ENCODE measurements at places on chromosomes 6 and 20.

GRCh38 chr6:158926414-158926813 lies 73.6 kb downstream of the RSPH3 start:
- no peak for DNase-seq

- DNase-seq, result no peak
These were observed 151.7 kb downstream of the PREX1 start for GRCh38 chr20:48676125-48676524.

DNA sequence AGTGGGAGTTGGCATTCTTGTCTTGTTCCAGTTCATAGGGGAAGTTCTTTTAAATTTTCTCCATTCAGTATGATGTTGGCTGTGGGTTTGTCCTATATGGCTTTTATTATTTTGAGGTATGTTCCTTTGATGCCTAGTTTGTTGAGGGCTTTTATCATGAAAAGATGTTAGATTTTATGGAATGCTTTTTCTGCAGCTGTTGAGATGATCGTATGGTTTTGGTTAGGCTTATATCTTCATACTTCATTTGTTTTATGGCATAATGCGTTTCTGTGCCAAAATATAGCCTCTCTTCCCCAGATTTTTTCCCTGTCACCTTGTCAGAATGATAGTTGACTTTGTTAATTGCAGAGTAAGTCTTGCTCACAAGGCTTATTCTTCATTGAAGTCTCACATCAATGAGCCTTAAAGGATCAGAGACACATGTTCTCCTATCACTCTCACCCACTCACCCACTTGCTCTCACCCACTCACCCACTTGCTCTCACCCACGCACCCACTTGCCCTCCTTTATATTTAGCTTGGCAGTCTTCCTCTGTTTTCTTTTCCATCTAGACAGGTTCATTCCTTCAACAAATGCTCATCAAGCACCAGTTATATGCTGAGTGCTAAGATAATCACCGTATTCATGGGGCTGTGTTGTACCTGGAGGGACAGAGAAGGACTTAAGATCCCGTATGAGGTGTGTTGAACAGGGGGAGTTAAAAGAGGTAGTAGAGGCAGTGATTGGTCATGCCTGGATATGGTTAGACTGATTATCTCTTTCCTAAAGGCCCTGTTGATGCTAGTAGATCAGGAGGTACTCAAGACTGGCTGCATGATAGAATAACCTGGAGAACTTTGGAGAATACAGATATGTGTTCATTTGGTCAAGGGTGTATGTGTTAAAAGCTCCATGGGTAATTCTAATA lies 19.3 kb downstream of the UST start:
- DNase-seq, result no peak

- DNase-seq, result no peak
These were observed 620.1 kb downstream of the HTR1B start for GRCh38 chr6:76843054-76843822.

GRCh38 chr20:38857703-38858102 lies 52.2 kb downstream of the PPP1R16B start:
- DNase-seq, result no peak

DNA sequence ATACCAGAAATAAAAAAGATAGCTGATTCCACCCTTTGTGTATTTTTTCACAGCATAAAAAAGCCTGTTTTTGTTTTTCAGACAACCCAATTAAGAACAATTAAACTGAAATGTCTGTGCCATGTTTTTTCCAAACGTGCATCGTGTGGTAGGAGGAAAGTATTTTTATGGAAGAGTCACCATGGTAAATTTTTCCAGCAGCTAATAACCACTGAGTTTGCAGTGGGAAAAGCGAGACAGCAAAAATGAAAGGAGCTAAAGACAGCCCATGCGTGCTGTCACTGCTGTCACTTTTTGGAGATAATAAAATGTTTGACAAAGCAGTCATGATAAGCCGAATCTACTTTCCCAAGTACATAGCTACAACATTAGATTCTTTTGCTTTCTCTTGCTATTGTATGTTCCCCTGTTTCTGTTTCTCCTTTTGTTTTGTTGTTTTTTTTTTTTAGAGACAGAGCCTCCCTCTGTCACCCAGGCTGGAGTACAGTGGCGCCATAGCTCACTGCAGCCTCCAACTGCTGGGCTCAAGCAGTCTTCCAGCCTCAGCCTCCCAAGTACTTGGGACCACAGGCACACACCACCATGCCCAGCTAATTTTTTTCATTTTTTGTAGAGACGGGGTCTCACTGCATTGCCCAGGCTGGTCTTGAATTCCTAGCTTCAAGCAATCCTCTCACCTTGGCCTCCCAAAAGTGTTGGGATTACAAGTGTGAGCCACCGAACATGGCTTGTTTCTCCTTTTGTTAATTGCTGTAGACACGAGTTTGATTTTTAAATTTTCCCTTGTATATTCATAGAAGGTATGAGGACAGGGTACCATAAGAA lies 261.3 kb downstream of the TMEM242 start:
- no peak for DNase-seq

DNA sequence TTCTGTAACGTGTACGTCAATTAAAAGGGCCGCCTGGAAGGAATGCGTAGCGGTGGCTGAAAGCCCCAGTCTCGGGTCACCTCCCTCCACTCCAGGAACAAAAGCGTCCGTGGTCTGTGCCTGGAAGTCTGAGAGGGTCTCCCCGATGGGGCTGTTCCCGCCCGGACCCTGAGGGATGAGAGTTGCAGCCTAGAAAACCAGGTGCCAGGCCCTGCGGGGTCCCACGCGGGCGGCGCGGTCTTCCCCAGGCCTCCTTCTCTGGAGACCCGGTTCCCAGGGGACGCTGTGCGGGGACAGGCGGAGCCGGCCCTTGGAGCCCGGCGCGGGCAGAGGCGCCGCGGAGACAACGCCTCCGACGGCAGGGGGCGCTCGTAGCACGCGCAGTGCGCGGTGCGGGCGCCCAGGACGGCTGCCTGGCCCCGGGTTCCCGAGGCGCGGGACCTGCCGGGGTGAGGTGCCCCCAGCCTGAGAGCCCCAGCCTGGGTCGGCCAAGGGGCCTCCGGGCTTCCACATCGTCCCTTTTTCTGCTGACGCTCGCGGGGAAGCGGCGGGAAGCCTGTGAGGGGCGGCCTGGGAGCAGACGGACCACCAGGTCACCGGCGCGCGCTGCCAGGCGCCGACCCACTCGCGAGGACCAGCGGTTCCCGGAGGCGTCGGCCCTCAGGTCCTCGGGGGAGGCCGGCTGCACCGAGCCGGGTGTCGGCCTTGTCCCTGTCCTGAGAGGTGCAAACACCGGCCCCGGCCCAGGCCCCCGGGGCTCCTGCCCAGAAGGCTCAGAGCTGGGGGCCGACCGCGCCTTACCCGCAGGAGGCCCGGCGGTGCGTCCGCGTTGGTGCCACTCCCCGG lies 5.3 kb upstream of the FOXC1 start:
- DNase-seq, result no peak

DNA sequence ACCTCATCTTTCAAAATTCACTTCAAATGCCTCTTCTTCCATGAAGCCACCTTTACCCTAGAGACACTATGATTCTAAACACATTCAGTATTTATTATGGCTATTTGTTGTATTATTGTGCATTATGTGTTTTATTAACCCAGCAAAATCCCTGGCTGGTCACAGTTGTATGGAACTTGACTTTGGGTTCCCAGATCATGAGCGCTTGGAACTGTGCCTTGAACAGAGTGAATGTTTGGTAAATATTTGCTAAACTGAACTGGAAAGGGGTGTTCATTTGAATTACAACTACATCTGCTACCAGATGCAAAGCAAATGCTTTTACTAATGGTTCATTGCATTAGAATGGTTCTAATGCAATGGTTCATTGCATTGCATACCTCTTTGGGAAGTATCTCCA lies 259.8 kb downstream of the PKHD1 start:
- no peak for DNase-seq

DNA sequence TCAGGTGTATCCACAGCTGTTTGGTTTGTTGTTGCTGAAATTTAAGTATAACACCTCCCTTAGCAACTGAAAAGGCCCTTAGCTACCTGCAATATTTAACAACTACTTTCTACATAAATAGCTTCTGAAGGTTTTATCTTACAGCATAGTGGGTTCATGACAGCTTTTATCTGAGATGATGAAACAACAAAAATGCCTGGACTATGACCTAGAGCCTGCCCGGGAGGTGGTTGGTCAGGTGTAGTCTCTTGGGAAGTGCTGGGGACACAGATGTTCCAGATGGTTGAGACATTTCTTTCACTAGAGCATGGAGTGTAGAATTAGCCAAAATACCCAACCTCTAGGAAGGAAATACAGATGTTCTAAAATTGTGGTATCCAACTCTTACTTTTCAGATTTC lies 705.4 kb downstream of the MAFB start:
- DNase-seq, result no peak

- no peak for DNase-seq
These were observed 498.0 kb downstream of the KHDRBS2 start for GRCh38 chr6:61787998-61788397.

DNA sequence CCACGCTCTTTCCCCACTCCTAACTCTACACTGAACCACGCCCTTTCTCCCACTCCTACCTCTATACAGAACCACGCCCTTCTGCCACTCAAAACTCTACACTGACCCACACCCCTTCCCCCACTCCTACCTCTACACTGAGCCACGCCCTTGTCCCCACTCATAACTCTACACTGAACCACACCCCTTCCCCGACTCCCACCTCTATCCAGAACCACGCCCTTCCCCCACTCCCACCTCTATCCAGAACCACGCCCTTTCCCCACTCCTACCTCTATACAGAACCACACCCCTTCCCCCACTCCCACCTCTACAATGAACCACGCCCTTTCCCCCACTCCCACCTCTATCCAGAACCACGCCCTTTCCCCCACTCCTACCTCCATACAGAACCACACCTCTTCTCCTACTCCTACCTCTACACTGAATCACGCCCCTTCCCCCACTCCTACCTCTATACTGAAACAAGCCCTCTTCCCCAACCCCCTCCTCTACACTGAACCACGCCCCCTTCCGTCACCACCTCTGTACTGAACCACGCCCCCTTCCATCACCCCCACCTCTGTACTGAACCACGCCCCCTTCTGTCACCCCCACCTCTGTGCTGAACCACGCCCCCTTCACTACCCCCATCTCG lies 10.1 kb downstream of the PXMP4 start:
- no peak for DNase-seq

GRCh38 chr6:113967777-113968176 lies 3.2 kb downstream of the HDAC2 start:
- no peak for DNase-seq

- peak; percentile 47 for DNase-seq
These were observed 74.0 kb upstream of the MYL9 start for GRCh38 chr20:36467076-36467999.

DNA sequence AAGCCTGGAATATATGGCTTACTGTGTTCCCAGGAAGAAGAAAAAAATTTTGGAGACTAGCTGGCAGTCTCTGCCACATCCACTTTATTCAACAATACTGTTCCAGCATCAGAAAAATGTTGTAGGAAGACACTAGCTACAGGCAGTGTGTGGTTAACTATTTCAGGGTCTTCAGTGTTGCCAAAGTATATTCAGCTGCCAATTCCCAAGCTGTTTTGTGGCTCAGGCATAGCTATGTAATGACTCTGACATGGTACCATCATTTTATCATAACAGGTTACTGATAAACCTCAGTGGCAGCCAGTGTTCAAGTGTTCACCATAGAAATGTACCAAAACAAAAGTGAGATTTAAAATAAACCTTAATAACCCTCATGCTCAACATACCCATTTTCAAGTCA lies 503.1 kb downstream of the ADGRB3 start:
- no peak for DNase-seq

DNA sequence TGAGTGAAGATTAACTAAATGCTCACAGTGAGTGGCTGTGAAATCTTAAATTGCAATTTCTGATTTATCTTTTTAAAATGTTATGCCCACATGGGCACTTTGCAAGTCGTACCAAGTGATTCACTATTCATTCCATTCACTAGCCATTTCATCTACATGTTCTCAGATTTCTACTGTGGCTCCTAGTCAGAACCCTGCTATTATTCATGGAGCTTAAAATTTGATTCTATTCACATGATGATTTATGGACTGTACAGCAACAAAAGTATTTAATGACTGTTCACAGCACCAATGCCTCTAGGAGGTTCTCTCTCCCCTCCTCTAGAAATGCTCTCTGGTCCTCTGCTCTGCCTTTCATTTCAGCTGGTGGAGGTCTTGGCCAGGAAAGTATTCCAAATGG lies 133.5 kb upstream of the MAP3K7 start:
- DNase-seq, result no peak

- DNase-seq, result no peak
These were observed 15.9 kb downstream of the TAF8 start for GRCh38 chr6:42066156-42066675.

Data from T-helper 1 cell (primary cell).